ENCODE measurements at places on chromosomes 5 and 9.

DNA sequence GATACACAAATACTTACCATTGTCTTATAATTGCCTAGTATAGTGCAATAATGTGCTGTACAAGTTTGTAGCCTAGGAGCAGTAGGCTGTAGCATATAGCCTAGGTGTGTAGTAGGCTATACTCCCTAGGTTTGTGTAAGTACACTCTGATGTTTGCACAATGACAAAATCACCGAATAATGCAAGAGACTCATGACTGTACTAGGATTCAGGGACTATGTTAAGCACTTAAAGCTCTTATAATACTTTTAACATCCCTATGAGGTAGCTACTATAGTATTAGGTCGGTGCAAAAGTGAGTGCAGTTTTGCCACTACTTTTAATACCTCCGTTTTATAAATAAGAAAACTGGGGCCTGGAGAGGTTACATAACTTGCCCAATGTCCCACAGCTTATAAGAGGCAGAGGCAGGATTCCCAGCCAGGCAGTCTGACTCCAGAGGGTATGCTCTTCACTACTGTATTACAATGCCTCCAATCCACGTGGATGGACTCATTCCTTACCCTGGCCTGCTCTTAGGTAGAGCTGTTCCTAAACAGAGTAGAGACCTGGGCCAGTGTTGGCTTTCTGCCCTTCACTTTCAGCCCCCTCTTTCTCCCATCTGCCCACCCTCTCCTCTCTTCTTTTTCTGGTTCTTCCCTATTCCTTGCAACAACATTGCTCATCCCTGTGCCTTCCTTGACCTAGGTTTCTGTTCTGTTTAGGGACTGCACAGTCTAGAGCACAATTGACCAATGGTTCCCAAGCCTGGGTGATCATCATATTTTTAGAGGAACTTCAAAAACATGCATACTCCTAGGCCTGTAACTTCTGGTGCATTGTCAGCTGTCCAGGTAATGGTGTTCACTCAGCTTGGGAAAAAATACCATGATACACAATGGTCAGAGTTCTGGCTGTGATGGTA, 114.0 kb downstream of the CARTPT start:
- no peak for DNase-seq

DNA sequence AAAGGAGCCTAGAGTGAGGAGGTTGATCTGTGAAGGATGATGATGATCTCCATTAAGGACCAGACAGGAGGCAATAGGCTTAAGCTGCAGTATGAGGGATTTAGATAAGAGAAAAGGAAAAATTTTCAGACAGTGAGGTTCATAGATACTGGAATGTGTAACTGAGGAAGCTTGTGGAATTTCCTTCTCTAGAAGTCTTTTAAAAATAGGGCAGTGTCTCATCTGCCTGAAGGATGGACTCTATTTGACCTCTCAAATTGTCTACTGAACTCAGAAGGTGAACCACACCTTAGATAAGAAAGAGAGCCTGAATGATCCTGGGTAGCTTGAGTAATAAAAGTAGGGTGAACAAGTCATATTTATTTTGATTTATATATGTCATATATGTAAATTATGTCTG, 148.2 kb upstream of the CDKN2B start:
- no peak for DNase-seq

- peak; percentile 30 for DNase-seq
Observed at GRCh38 chr9:17135295-17136160, 688 bp downstream of the CNTLN start.

DNA sequence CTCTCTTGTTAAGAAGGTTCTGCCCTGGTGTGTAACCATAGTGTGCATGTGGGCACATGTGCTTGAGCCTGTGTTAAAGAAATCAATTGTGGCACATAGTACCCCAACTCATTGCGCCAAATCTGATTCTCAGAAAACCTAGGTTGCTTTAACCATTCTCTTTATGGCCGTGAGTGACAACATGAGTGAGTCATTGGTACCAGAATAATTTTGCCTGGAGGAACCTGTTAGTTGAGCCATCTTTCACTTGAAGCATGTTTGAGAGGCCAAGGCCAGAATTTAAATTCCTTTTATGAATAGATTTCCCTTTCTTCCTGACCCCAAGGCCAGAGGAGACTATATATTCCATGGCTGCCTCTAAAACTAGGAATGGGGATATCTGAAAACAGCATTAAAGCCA, 35.2 kb upstream of the SLC36A2 start:
- DNase-seq: no peak

GRCh38 chr9:129146441-129146941, 31.6 kb downstream of the IER5L start:
- no peak for DNase-seq

- no peak for DNase-seq
Observed at GRCh38 chr9:112312139-112312538, 21.3 kb downstream of the PTBP3 start.
